ENCODE measurements at places on chromosomes 7 and 10.

DNA sequence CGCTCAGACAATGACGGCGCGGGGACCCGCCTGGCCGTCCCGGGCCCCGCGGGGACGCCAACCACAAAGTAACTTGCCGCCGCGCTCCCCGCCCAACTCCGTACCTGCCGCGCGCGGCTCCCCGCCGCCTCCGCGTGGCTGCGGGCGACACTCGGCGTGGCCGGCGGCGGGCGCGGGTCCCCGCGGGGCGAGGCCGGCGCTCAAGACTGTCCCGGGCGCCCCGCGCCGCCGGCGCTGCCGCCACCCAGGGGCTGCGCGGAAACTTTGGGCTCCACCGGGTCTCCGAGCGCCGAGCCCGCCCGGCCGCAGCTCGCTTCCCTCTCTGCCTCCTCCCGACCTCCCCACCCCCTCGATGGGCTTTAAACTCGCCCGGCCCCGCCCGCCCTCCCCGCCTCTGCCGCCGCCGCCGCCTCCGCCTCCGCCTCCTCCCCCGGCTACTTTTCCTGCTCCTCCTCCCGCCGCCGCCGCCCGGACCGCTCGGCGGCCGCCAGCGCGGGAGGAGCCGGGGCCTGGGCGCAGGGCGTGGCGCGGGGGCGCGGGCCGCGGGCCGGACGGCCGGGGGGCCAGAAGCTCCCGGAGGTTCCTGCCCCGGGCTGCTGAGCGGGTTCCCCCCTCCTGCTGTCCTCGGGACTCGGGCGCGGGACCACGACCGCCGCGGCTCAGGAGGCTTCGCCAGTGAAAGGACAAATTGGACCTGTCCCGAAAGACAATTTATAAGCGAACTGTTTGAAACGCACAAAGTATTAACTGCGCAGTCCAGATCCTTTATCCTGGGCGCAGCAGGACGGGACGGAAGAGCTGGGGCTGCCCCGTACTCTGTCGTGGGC is 10.6 kb upstream of the GRB10 start:
- peak; percentile 47 for DNase-seq

- no peak for DNase-seq
Observed at GRCh38 chr7:132919771-132920170, 162.1 kb downstream of the CHCHD3 start.

DNA sequence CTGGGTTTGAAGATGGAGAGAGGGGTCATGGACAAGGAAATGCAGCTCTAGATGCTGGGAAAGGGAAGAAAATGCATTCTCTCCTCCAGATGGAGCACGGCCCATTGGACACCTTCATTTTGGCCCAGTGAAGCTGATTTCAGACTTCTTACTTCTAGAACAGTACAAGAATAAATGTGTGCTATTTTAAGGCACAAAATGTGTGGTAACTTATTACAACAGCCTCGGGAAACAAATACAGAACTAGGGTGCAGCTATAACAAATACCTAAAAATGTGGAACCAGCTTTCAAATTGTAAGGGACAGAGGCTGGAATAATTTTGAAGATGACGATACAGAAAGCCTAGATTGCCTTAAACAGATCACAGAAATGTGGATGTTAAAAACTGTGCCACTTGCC is 54.1 kb downstream of the CYTH3 start:
- DNase-seq = no peak

- no peak for DNase-seq
Observed at GRCh38 chr7:57071-57470, 135.3 kb upstream of the FAM20C start.

DNA sequence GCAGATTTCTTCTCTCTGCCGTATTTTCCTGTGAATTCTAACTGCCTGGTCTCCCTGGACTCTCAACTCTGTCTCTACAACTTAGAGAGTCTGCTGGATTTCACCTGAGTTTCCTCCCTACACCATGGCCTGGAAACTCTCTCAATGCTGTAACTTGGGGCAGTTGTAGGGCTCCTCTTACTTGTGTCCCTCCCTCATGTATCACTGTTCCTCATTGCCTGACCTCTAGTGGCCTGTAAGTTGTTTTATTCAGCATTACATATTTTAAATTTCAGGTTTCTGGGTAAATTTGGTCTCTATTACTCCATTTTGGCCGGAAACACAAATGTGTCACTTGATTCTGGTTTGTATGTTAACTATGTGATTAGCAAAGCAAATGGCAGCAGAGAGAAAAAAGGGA is 70.9 kb downstream of the DYNC1I1 start:
- DNase-seq = no peak
